ENCODE measurements at places on chromosomes 5 and 9.

- DNase-seq, result no peak
Observed at GRCh38 chr5:127870914-127871313, 167.7 kb downstream of the CCDC192 start.

GRCh38 chr5:175821790-175822211, 49.6 kb upstream of the CPLX2 start:
- no peak for DNase-seq

- DNase-seq, result peak; percentile 22
Observed at GRCh38 chr9:34310215-34310614, 18.9 kb downstream of the KIF24 start.

DNA sequence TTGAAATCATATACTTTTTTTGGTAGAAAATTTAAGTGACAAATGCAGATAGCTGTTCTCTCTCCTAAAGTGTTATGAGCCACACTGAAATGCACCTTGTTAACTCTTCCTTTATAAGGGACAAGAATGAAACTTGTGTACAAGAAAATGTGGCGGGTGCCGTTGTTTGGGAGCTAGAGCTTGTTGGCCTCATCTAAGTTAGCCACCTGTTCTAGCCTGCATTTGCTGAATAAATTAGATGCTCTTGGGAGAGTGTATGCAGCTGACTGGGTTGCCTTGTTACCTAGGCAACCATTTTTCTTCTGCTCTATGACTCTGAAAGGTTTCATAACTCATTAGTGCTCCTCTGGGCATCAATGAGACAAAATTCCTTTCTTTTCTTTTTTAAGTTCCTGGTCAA, 174.3 kb downstream of the TAF11L14 start:
- DNase-seq, result no peak

DNA sequence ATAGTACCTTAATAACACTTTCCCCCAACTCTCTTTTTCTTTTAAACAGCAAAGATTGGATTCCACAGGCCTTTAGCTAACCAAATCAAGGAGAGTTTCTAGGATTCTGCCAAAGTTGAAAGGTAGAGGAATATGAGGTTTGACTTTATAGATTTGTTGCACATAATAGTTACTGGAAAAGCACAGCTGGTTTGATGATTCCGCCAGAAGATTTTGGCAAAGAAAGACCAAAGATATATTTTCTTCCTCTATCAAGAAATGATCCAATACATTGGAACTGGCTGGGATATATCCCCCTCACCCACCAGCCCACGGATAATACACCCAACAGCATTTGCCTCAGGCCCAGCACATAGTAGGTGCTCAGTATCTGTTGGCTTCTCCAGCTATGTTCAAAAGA, 289.8 kb downstream of the EBF1 start:
- DNase-seq, result no peak

DNA sequence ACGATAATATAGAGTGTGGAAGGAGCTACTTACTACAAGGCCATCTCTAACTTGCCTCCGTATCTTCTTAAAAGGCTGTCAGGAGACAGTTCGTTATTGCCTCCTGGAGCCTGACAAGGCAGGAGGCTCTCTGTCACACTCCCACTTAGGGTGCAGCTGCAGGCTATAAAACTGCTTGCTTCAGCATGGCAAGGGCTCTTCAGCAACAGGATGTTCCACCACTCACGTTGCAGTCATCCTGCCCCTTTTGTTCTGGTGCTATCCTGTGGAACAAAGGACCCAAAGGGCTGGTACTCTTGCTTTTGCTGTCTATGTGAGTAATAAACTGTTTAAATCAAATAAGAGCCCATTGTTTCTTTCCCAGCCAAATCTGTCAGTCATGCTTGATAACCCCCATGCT, 508.9 kb downstream of the NTRK2 start:
- peak; percentile 96 for DNase-seq

DNA sequence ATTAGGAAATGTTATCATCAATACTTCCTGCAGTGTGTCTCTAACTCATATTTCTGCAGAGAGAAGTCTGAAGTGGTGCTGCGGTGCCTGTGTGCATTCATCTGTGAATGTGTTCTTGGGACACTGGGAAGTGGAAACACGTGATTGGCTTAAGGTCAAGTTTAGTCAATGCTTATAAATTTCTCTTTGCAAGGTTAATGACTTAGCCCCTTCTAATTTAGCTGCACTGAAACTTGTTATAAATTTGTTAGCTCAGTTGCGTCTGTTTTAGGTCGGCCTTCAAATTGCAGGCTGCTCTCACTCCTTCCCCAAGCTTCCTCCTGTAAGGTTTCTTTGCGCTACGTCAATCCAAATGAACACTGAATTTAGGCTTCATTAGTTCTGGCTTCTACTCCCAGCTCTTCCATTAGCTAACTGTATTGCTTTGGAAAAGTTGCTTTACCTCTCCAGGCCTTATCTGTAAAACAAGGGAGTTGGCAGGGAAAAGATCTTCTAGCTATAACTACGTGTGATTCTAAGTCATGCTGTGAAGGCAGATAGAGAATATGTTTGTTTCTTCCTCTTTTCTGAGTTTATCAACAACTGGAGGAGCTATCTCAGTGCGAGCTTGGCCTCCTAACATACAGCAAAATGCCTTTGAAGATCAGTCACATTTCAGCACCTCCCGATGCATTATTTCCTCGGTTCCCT, 341.8 kb downstream of the NFIB start:
- no peak for DNase-seq

DNA sequence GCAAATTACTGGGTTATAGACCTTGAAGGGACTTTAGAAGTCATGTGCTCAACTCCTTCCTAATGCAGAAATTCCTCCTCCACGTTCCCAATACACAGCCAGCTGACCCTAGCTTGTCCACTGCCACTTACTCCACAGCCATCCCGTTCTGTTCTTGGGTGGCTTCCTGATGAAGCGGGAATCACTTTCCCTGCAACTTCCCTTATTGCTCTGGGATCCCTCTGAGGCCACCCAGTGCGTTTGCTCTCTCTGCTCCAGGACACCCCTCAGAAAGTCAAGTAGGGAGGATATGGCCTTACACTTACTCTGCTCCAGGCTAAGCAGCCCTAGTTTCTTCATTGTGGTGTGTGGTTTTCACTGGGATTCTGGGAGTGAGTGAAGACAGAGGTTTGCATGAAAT, 55.5 kb downstream of the GALNT12 start:
- no peak for DNase-seq

Data from NCI-H1092 (cell line).